ENCODE measurements at places on chromosomes 1 and 21.

DNA sequence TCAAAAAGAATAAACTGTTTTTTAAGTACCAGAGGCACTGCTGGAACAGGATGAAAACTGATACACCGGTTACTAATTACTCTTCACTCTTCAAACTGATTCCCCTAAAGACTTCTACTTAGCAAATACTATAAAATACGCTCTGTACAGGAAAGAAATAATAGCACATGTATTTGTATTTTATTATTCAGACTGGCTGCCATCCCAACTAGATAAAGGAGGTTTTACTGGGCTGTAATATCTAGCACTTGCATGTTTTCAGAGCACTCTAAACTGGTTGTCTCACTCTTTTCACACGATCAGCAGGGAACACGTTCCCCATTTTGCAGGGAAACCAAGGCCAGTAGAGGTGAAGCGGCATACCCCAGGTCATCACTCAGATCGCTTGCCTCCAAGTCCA lies 9.2 kb downstream of the SMIM12 start:
- no peak for DNase-seq

DNA sequence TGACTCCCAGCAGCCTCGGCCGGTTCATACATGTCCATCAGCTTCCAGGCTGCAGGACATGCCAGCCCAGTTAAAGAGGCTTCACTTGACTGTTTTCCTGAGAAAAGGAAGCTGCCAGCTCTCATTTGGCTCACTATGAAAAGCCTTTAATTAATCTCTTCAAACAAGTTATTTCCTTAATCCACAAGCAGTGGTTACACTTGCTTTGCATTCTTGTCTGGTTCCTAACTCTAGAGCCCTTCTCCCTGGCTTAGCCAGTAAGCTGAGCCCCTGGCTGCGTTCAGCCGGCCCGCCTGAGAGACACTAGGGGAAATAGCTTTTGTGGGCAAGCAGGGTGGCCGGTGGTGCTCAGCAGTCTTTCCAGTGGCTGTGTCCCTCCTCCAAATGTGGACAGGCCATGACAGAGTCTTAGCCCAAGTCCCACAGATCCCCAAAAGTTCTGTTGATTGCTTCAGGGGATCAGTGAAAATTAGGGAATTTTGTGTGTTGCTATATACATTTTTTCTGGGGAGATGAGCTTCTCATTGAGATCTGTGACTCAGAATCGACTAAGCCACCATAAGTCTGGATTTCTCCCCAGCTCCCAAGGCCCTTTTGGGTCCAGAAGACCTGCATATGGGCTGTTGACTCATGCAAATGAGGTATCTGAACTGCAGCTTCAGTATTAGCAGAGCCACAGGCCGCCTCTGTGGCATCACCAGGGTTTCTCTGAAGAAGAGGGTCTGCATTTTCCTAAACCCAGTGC lies 10.1 kb downstream of the ATF3 start:
- no peak for DNase-seq

GRCh38 chr1:1298861-1299685 lies 8.7 kb downstream of the ACAP3 start:
- DNase-seq, result no peak

DNA sequence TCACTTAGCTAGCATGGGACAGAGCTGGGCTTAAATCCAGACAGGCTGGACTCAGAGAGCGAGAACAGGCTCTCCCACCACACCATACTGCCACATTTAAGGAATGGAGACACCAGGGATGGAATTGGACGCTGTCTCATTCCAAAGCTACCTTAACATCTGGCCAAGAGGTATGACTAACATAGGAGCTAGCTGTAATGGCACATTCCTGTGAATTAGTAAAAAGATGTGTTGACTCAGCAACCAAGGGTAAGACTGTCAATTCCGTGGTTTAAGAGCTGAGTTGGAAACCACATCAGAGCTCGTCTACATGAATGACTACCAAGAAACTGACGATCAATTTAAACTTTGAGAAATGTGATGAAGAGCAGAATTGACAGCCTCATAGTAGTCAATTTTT lies 8.3 kb upstream of the TNFRSF9 start:
- no peak for DNase-seq

DNA sequence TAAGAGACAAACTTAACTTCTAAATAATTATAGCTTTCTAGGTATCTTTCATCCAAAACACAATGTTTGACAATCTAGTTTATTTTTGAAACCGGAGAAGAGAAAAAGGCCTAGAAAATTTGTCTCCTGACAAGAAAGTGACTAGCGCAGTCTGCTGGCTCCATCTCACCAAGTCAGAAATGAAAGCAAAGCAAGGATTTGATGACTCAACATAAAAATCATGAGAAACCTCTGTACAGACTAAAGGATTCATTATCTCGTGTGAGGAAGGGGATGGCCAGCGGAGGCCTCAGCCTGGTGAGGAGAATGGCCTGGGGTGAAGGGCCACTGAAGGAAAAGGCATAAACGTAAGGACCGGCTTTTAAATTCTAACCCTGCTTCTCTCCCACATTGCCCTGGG lies 20.0 kb upstream of the TSNAX start:
- no peak for DNase-seq

GRCh38 chr1:219744652-219745469 lies 132.0 kb upstream of the ZC3H11B start:
- no peak for DNase-seq

DNA sequence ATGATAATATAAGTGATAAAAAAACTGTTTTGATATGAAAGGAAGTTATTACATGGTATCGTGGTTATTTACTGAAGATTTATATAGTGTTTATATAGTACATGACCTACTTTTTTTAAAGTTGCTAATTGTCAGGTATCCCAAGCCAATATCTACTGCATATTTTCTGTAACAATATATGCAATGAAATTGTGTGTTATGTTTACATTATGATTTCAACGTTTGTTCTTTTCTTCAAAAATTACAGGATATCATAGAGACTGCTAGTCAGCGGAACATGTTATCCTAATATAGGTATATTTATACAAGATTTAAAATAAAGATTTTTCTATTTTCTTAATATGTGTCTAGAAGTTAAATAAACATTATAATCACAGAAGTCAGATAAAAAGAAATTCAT lies 167.5 kb upstream of the DPYD start:
- DNase-seq, result no peak

DNA sequence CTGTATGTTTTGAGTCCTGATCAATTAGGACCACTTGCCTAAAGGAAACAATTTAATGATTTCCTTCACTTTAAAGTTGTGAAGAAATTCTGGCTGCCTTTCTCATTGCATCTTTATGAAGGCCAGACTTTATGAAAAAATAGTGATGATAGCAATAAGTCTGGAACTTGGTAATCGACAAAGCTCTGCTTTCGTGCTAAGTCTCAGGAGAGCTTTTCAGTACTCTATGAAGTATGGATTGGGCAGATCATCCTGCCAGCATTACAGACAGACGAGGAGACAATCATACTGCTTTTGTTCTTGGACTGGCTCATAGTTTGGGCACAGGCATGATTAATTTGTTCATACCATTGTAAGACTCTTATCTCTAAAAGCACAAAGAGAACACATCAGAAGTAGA lies 45.5 kb upstream of the KCNJ15 start:
- no peak for DNase-seq

DNA sequence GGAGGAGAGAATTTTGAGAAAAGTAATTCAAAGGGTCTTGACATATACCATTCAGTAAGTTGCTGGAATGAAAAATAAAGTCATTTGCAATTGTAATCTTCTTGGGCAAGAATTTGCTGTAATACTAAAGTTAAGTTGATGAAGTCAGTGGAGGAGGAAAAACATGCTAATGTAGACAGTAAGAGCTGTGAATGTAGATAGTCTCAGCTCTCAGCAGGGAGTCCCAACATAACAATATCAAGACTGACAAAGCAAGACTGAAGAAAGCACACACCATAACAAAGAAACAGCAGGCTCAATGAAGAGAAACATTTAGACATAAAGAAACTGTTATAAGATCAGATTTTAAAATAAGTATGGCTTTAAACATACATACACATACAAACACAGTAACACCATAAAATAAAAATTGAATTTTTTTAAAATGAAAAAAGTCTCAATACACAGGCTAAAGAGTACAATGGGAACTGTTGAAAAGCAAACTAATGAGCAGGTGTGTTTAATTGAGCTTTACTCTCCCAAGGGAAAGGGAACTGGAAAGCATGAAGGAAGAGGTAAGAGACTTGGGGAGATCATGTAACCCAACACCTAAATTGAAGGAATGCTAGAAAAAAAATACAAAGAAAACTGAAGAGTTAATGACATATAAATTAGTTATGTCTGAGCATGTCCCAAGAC lies 336.3 kb upstream of the NCAM2 start:
- DNase-seq, result no peak

GRCh38 chr1:221527302-221527701 lies 214.6 kb downstream of the DUSP10 start:
- DNase-seq, result no peak

DNA sequence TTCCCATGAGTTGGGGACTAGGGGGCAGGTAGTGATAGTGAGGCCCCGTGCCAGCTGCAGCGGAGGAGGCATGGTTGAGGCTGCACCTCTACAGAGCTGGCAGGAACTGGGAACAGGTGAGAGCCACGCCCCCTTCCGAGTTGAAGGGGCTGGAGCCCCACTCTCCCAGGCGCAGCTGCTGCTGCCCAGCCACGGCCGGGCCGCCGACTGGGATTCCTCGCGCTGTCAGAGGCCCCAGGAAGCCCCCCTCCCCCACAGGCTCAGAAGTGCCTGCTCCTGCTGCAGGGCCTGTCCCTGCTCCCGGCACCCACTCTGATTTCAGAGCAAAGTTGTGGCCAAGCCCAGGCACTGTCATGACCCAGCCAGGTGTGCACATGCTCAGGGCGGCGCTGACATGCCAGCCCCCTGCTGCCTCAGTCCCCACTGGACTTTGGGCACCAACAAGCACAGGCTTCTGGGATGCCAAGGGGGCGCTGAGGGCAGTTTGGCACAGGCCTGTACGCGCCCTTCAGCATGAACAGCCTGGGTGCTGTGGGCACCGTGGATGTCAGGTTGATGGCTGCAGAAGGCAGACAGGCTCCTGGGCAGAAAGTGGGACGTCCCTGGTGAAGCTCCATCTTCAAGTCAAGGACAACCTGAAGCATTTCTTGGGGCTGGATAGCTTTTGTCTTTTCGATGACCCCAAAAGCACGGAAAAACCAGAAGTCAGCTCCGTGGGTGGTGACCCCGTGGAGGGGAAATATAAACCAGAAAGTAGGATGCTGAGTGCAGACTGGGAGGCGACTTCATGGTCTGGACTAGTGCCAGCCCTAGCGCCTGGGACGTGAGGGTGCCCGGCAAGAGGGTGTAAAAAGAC lies 121.5 kb downstream of the SIM2 start:
- no peak for DNase-seq

- DNase-seq, result no peak
Measured at GRCh38 chr1:90821788-90822359, 104.8 kb upstream of the BARHL2 start.

DNA sequence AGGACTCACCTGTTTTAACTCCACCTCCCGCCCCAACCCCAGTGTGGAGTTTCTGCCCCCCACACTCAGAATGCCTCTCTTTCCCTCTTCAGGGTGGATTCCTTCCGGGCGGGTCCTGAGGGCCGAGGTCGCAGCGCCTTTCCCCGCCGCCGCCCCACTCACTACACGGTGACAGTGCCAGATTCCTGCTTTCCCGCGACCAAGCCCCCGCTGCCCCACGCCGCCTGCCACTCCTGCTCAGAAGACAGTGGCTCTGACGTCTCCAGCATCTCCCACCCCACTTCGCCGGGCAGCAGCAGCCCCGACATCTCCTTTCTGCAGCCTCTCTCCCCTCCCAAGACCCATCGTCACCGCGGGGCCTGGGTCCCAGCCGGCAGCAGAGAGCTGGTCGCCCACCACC lies 16.7 kb downstream of the INAVA start:
- DNase-seq, result no peak

GRCh38 chr1:25702101-25702775 lies 85.6 kb downstream of the MAN1C1 start:
- no peak for DNase-seq

DNA sequence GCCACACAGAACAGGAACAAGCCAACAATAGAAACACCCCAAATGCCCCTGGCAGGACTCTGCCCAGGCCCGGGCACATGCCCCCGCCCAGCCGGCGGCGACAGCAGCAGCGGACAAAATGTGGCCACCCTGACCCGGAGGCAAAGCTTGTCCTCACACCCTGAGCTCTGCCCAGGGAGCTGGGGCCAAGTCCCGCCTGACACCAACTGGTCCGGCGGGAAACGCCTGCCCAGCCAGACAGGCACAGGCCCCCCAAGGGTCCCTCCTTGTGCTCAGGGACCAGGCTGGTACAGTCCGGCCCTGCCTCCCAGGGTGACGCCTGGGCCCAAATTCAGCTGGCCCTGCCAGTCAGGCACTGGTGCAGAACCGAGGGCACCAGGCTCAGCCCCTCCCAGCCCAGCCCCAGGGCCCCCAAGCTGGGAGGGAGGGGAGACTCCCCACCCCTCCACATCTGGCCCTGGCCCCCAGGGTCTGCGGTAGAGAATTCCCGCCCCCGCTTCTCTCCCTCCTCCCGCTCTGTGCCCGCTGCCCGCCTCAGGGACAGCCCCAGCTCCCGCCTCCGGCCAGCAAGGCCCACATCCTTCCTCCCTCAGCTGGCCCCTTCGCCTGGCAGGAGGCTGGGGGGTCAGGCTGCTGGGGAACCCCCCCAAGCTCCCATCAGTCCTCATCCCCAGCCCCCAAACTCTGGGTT lies 2.0 kb downstream of the AHDC1 start:
- no peak for DNase-seq

Data from NCI-H1436 (cell line).